Lung microvascular endothelial cell (primary cell): ENCODE measurements at places on chromosomes 2 and 18.

DNA sequence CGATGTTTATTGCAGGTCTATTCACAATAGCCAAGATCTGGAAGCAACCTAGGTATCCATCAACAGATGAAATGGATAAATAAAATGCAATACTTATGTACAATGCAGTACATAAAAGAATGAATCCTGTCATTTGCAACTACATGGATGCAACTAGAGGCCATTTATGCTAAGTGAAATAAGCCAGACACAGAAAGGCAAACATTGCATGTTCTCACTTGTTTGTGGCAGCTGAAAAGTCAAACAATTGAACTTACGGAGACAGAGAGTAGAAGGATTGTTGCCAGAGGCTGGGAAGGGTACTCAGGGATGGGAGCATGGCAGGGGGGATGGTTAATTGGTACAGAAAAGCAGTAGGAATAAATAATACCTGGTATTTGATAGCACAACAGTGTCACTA, 563.9 kb downstream of the TMX3 start:
- DNase-seq, result no peak

- no peak for DNase-seq
Measured at GRCh38 chr2:169119123-169119760, 49.9 kb downstream of the DHRS9 start.

- DNase-seq, result no peak
Measured at GRCh38 chr2:16201848-16202247, 261.5 kb downstream of the MYCN start.

- DNase-seq, result no peak
Measured at GRCh38 chr2:65450393-65450792, 18.0 kb upstream of the SPRED2 start.

DNA sequence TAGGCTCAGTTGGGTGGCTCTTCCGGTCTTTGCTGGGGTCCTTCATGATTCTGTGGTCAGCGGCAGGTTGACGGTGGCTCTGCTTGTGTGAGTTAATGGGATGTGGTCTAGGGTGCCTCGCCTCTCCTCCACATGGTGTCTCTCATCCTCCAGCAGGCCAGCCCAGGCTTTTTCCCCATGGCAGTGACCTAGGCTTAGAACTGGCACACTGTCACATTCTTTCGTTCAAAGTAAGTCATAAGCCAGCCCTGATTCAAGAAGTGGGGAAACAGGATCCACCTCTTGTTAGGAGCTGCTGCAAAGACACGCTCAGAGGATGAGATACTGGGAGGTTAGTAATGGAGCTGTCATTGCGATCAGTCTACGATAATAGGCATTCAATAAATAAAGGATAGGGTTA, 46.0 kb upstream of the CTIF start:
- DNase-seq, result no peak

DNA sequence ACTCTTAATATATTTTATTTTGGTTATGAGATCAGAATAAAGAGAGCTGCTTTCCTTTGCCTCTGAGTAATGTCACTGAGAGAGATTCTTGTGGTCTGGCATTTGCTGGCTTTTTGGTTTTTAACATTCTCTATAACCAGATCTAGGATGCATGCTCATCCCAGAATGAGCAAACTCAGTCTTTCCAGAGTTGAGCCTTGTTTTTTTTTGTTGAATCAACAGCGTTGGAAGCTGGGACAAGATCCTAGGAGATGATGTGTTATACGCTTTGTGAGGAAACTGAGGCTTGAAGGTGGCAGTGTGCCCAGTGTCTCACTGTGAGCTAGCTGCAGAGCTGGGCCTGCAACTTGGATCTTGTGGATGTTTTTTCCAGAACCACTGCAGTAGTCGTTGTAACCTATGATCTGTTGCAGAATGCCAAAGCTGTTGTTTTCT, 19.5 kb downstream of the MYO1B start:
- DNase-seq, result no peak

- DNase-seq, result no peak
Measured at GRCh38 chr18:78424403-78425018, 555.1 kb upstream of the SALL3 start.

GRCh38 chr2:155547571-155547970, 785.0 kb downstream of the NR4A2 start:
- DNase-seq, result no peak

GRCh38 chr2:60498816-60499429, 54.5 kb downstream of the BCL11A start:
- DNase-seq, result no peak

- no peak for DNase-seq
Measured at GRCh38 chr2:3911882-3912455, 208.6 kb downstream of the DCDC2C start.
